Neural crest cell (in vitro differentiated cells): ENCODE measurements at places on chromosomes 7 and 10. TPM values are rescaled to one million over a fixed set of nuclear protein-coding genes. Genes with fewer than 3 reads are reported as not detected.

Gene NACAD
- total RNA-seq = 7.2 and 9.7 TPM in 2 replicates

Gene FAM170B
- not detected in 2 replicates for total RNA-seq

Gene CYP3A5
- total RNA-seq = not detected in 2 replicates

Gene RBP3
- total RNA-seq = not detected in 2 replicates

DNA sequence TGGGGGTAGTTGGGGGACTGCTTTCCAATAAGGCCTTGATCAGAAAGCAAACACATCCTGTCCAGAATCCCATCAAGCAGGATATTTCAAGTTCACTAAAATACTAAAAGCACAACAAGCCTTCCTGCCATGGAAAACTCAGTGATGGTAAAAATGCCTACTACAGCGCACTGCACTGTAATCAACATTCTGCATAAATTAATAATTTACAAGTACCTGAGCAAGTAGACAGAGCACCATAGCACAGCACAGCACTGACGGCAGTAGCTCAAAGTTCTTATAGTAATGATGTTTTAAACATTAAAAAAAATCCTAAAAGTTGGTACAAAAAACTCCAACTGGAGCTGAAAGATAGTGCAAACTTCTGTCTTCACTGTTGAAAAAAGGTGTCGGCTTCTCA, 120.5 kb downstream of the FANK1 start:
- no peak for DNase-seq

GRCh38 chr10:95375418-95375817, 84.6 kb upstream of the PDLIM1 start:
- DNase-seq = no peak

DNA sequence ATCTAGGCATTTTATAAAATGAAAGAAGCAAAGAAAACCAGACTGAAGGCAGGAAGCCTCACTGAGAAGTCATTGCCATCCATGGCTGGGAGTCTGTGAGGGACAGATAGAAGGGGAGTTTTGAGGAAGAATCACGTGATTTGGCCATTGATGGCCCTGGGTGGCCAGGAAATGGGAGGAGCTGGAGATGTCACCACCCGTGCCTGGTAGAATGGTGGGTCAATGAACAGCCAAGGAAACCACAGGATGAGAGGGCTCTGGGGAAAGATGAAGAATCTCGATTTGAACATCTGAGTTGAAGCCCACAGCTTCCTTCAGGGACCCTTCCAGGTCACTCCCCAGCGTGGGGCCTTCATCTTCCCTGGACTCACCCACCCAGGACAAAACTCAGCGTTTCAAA, 103.3 kb upstream of the CHST15 start:
- no peak for DNase-seq

GRCh38 chr10:35412900-35413491, 76.7 kb downstream of the CCNY start:
- DNase-seq = no peak

DNA sequence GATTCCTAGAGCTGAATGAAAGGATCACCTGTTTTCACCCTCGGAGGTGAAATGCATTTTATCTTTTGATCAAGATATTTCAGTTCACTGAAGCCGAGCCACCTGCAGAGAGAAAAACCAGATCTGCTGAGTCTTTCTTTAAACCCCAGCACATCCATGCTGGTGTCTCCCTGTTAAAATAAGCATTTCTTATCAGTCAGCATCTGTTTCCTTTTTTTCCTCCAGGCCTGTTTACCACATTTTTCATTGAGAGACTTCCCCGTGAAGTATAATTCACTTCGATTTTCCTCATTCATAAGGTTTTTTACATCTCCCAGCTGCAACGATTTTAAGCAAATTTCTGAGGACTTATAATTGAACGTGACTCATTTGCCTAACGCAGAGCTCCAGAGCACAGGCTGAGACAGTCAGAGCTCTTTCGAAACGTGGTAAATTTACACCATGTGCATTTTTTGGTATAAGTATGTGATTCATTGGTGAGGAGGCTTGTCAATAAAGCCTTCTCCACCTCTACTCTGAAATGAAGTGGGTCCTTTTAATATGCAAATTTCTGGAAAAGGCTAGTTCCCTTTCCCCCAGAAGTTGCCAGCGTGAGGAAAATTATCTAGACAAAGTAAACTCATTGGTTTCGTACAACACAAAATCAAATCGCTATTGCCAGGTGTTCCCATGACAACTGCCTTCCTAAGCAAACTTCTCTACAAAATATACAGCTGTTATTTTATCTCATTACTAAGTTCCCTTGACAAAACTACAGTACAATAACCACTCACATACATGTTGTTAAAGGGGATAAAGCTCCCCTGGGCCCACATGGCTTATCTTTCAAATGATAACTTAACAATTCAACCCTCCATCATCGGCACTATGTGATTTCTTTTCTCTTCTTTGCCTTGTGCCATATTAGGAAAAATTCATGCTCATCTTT, 374.8 kb upstream of the AKR1E2 start:
- no peak for DNase-seq

DNA sequence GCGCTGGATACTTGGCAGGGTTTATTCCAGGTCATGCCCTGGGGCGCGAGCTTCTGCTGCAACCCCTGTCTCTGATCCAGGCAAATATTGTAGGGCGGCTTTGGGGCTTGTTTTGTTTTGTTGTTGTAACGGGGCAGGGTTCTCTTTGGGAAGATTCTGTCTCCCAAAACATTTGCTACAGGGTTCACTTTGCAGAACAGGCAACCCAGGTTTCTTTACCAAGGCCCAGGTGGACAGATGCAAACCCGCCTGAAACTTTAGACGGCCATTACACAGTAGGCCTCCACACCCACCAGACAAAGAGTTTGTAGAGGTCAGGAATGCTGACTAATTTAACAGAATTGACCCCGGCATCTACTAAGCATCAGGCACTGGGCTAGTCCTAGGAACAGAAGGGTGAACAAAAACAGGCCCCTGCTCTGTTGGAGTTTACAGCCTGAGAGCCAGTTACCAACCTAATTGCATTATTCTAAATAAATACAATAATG, 567 bp upstream of the CDCA7L start:
- DNase-seq = no peak

DNA sequence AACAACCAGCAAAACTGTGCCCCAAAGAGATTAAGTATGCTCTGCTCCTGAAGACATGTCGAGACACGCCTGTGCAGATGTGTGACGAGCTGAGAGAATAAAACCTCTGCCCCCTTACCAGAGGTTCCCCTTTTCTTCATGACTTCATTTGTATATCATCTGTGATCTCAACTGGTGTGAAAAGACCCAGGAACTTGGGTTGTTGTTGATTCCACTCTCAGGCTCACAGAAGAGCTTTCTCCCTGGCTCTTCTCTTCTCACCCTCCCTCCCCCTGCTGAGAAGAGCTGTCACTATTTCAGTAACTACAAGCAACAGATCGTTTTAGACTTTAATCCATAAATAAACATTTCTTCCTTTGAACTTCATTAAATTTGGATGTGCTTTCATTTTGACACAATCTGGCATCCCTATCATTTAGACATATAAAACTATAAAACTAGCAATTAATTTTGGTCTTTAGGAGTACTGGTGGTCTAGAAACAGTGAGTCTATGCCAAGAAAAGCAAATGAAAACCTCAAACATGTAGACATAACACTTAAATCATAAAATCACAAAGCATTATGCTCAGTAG, 179.3 kb upstream of the FZD8 start:
- no peak for DNase-seq

- DNase-seq = no peak
Observed at GRCh38 chr7:101998906-101999240, 181.4 kb downstream of the CUX1 start.

GRCh38 chr10:33862536-33863105, 528.2 kb upstream of the NRP1 start:
- no peak for DNase-seq

GRCh38 chr7:20438694-20439376, 108.1 kb downstream of the ITGB8 start:
- no peak for DNase-seq
